ENCODE measurements at places on chromosomes 5 and 9. TPM values are rescaled to one million over a fixed set of nuclear protein-coding genes. Genes with fewer than 3 reads are reported as not detected.

DNA sequence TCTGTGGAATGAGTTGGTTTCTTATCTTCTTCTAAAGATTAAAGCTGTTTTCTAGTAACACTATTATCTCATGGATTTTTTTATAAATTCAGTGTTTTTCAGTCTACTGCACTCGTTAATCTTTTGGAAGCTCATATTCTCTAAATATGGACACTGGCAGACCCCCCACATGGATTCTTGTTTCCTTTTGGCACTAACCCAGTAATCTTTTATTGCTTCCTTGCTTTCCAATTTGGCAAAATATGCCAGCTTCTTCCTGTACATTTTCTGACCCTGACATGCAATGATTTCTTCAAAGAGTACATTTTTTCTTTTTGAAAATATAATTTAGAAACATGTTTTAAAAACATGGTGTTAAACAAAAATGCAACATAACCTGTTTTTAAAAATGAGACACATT lies 474.2 kb upstream of the FTMT start:
- DNase-seq, result no peak

GRCh38 chr9:125835655-125836054 lies 88.5 kb downstream of the PBX3 start:
- DNase-seq, result no peak

The PAEP gene
- not detected for total RNA-seq

GRCh38 chr5:68456756-68457217 lies 241.2 kb downstream of the PIK3R1 start:
- no peak for DNase-seq

DNA sequence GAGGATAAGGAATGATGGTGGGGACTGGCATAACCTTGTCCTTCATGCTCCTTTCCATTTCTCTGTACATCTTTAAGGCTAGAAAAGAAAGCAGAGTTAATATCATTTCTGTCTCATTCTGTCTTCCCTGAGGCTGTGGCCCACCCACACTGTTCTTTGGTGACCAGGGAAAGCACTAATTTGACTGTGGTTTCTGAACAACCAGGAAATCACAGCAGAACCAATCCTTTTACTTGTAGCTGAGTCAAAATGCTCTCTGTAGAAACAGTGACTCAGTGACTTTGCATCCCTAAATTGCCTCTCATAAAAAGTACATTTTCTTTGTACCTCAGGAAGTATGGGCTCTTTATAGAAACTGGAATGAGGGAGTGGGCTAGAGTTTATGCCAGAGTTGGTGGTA lies 28.1 kb downstream of the IL33 start:
- no peak for DNase-seq

The ADAM19 gene
- total RNA-seq, result 11.6 TPM

DNA sequence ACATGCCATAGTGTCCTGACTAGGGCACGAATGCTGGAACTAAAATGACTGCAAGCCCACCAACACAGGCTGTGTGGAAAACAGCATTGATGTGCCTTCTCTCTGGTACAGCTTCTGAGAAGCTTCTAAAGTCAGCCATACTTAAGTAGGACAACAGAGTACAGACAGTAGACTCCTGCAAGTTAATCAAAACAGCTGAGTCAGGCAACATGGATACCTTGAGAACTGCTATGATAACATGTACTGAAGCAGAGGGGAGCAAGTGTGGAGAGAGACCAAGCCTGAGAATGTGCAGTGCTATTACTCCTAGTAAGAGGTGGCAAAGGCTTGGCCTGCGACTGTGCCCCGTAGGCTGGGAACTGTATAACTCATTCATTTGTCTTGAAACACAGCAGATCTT lies 2.5 kb downstream of the ISCA1 start:
- no peak for DNase-seq

The PSMD5 gene
- total RNA-seq, result 31.7 TPM

DNA sequence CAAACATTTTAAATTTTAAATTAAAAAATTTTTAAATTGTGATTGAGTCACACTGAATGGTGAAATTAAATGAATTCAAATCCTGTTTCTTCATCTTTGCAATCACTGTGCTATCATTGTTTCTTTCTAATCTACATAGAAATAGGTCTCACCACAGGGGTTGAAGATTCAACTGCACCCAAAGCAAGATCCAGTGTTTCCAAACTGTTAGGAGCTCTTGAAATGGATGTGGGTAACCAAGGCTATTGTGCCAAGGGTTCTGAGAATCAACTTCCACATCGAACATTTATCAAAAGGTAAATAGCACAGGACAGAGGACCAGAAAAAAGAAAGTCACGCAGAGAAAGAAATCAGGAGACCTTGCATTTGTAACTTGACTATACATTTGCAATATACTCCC lies 172.6 kb upstream of the RASEF start:
- no peak for DNase-seq

The GPR150 gene
- total RNA-seq, result not detected

- no peak for DNase-seq
These were observed 148.3 kb downstream of the SPOCK1 start for GRCh38 chr5:137350791-137351190.

- no peak for DNase-seq
These were observed 17.5 kb downstream of the GOLPH3 start for GRCh38 chr5:32156635-32157034.

The GPX3 gene
- total RNA-seq, result 1,028 TPM

- DNase-seq, result no peak
These were observed 119.1 kb upstream of the TBC1D2 start for GRCh38 chr9:98374385-98375051.

The PALM2AKAP2 gene
- total RNA-seq, result 3.3 TPM

- no peak for DNase-seq
These were observed 52.7 kb downstream of the RNF145 start for GRCh38 chr5:159156426-159157238.

GRCh38 chr9:125547368-125547767 lies 159.6 kb downstream of the MAPKAP1 start:
- no peak for DNase-seq

The GNA14 gene
- total RNA-seq, result 4.0 TPM

The TNFSF8 gene
- 0.34 TPM for total RNA-seq

- DNase-seq, result no peak
These were observed 16.8 kb downstream of the GNAQ start for GRCh38 chr9:78014776-78015175.

GRCh38 chr9:131727795-131728545 lies 11.9 kb downstream of the RAPGEF1 start:
- DNase-seq, result no peak

The RNF180 gene
- total RNA-seq, result 9.5 TPM

DNA sequence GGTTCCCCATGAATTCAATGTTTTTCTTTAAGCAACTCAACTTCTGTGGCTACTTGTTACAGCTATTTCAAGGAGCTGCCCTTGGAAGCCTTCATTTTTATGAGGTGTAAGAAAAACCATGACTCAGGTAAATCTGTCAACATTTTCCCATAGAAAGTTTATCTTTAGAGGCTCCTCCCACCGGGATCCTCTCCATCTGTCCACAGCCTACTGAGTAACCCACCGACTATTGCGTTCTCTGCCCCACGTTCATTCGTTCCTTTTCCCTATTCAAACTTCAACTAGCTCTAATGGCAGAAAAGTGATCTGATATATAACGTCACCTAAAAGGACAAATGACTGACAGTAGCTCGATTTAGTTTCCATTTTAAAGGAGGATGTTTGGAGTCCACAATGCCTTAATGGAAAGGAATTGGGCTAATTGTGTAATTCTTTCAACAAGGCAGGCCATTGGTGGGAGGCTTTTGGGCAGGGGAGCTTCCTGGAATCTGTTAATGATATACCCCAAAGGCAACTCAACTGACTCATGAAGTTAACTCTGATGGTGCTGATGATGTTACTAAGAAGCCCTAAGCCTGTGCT lies 29.3 kb upstream of the NR3C1 start:
- DNase-seq, result no peak

The PRDM12 gene
- total RNA-seq, result not detected

DNA sequence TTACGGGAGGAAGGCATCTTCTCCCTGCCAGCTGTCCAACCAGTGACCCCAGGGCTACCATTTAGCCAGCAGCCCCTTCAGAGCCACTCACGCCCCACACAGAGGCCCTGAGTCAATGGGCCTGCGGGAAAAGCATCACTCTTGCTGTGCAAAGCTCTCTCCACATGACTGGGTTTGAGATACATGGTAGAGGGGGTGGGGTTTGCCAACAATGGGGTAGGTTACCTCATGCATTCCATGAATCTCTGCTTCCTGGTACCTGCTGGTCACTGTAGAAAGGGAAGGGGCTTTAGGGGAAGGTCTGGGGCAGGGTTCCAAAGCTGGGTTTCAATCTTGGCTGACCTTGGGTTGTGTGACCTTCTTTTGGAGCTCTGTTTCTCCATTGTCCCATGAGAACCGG lies 22.9 kb upstream of the TTLL11 start:
- no peak for DNase-seq

GRCh38 chr9:17761984-17762676 lies 183.3 kb downstream of the SH3GL2 start:
- no peak for DNase-seq

DNA sequence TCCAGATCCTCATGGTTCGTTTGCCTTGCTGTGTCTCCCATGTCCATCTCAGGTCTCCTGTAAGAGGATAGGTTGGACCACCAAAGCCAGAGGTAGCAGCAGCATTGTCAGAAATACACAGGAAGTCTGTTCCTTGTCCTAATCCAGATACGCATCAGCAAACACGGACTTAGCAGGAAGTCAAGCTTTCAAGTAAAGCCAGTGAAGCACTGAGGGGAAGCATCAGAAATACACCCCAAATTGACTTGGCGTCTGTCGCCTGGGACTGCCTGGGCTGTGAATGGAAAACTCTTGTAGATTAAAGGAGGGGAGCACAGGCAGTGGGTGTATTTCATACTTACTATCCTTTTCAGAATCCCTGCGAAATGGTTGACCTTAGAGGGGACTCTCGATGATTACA lies 171.3 kb downstream of the PSAT1 start:
- no peak for DNase-seq

- DNase-seq, result no peak
These were observed 249.9 kb downstream of the MARCHF11 start for GRCh38 chr5:15929611-15930263.

The FCN1 gene
- not detected for total RNA-seq

The PNPLA7 gene
- total RNA-seq, result 3.4 TPM

The PHF24 gene
- total RNA-seq, result 0.57 TPM

DNA sequence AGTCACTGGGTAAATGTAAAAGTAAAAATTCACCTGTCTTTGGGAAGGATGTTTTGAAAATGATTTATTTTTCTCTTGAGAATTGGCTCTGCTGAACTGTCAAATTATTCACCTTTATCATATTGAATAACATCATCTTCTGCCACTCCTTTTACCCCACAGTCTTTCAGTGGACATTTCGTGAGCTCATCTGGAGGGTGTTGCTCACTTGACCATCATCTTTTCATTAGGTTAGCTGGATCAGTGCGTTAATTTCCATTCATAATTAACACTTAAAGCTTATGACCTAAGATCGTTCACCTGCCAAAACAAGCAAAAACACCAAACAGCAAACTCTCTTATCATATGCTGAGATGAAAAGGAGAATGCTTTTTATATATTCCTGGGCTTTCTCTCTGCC lies 53.4 kb upstream of the TNFAIP8 start:
- no peak for DNase-seq

GRCh38 chr9:37511016-37512010 lies 25.6 kb downstream of the POLR1E start:
- no peak for DNase-seq

GRCh38 chr9:30574355-30575151 lies 1809.9 kb upstream of the ACO1 start:
- no peak for DNase-seq

GRCh38 chr9:17578577-17578910 lies 322 bp upstream of the SH3GL2 start:
- DNase-seq, result no peak

The LCN12 gene
- not detected for total RNA-seq

The CARTPT gene
- not detected for total RNA-seq

Data from esophagus squamous epithelium (tissue), 5 donors.